ENCODE measurements at places on chromosomes 3 and 15.

GRCh38 chr3:118772547-118773011 lies 262.1 kb downstream of the IGSF11 start:
- DNase-seq: no peak

- no peak for DNase-seq
These were observed 39.6 kb downstream of the TMOD3 start for GRCh38 chr15:51869060-51869421.

DNA sequence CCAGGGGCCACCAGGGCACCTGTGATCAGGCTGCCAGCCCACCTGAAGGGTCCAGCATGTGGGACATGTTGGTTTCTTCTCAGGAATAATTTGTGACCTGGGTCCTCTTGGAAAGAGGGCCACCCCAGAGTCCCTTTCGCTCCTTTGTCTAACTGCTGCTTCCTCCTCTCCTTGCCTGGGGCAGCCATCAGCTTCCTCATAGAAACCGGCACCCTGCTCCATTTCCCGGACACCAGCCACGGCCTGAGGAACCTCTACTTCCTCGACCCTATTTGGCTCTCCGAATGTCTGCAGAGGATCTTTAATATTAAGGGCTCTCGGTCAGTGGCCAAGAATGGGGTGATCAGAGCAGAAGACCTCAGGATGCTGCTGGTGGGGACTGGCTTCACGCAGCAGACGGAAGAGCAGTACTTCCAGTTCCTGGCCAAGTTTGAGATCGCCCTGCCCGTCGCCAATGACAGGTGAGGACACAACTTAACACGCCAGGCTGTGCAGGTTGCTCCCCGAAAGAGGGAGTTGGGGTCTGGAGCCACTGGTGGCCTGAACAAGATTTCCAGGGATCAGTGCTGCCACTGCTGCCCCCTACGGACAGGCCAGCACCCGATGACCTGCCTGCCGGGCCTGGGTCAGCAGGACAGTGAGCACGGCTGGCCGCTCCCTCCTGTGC lies 109.7 kb downstream of the LRRK1 start:
- no peak for DNase-seq

DNA sequence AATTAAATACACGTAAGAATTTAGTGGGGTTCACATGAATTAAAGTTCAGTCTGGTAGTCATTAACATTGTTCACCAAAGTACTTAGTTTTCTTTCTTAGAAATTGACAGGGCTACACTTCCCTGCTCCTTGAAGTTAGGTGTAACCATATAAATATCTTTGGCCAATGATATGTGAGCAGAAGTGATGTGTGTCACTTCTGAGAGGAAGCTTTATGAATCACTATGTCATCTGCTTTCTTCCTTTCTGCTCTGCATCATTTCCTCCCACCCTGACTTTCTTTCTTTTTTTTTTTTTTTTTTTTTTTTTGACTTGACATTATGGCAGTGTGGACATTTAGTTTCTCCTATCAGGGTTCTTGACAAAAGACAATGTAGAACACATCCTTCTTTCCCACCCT lies 156.2 kb upstream of the COL8A1 start:
- no peak for DNase-seq

DNA sequence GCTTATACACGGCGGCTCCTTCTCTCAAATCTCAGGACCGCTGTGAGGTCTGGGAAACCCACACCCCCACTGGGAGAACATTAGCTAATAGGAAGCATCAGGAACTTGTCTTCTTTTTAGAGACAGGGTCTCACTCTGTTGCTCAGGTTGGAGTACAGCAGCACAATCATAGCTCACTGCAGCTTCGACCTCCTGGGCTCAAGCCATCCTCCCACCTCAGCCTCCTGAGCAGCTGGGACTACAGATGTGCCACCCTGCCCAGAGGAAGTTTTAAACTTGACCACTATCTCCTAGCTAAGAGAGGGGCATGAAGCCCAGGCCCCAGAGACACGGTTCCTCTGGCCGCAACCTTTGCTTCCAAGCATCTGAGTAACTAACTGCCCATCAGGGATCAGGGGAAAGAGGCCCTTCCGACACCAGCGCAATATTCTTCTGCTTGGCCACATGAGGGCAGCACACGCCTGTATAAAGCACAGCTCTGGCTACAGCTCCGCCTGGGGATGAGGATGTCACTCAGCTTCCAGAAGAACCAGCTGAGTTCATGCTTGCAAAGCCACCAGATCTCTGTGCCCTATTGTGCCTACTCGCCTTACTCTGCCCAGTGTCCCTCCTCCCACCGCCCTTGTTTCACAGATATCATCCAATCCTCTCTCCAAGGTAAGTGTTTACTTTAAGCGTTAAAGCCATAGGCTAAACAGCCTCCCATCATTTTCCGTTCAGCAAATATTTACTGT lies 57.6 kb upstream of the SLC6A11 start:
- DNase-seq: no peak

DNA sequence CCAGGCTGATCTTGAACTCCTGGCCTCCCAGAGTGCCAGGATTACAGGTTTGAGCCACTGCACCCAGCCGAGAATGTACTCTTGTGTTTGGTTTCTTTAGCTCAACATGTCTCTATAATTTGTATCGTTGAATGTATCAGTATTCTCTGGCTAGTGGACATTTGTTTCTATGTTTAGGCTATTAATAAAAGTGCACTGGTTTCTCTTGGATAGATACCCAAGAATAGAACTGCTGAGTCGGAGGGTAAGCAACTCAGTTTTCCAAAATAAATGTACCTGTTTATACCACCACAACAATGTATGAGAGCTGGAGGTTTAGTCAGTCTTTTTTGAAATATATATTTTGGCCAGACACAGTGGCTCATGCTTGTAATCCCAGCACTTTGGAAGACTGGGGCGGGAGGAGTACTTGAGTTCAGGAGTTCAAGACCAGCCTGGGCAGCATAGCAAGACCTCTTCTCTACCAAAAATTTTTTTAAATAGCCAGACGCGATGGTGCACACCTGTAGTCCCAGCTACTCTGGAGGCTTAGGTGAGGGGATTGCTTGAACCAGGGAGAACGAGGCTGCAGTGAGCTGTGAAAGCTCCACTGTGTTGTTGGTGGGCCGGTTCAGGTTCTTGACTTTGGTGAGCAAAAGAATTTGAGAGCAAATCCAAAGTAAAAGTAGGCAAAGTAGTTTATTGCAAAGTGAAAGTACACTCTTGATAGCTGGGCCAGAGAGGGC lies 7.7 kb upstream of the IVD start:
- no peak for DNase-seq

GRCh38 chr15:96735632-96736240 lies 405.2 kb downstream of the NR2F2 start:
- no peak for DNase-seq

- no peak for DNase-seq
These were observed 592 bp downstream of the RASGRF1 start for GRCh38 chr15:79089890-79090486.

DNA sequence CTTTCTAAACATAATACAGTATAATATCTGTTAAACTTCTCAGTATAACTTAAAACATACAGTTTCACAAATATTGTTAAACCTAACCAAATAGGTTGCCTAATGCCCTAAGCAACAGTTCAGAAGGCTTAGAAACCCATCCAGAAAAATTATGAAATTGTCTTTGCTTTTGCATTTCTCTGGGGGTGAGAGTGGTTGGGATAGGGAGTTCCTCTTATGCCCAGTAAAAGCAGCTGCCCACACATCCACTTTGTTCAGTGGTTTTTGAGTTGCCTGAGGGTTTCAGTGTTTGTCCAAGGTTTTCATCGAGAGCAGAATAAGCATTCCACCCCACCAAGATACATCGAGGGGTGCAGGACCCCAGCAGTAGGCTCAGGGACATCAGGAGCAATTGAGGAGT lies 179.4 kb downstream of the CDIN1 start:
- no peak for DNase-seq

GRCh38 chr3:140323561-140323960 lies 354.3 kb upstream of the TRIM42 start:
- DNase-seq: no peak

DNA sequence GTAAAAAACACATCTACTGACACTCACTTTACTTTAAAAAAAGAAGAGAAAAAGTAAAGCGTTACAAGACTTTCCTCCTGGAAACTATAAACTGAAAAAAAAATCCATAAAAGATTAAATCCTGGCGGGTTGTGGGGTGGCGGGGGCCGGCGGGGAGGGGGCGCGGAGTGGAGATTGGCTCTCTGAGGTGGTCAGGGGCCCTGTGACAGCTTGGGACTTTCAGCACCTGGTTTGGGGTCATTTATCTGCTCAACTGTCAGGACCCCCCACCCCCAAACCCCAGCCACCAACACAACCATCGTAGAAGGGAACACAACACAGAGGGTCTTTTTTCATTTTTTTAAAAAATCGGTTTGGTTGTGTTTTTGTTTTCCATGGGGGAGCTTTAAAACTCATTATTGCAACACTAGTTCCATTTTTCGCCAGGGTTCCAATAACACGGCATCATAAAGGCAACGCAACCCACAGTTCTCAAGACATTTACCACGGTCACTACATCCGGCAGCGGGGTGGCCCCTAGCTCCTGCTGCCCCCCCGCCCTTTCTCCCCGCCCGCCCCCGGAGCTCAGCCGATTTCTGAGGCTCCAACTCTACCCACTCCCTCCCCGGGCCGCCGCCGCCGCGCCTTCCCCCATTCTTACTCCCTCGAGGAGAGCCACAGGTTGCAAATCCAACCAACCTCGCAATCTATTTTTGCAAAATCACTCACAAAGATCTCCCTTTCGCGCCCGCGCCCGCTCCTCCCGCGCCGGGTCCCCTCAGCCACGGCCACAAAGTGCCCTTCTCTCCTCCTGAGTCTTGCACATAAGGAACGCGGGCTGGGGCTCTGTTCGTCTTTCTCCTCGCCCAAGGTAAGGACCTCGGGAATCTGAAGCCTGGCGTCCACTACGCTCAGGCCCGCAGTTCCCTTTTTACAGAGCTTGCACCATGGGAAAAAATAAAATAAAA lies 1.8 kb downstream of the BCL6 start:
- no peak for DNase-seq

DNA sequence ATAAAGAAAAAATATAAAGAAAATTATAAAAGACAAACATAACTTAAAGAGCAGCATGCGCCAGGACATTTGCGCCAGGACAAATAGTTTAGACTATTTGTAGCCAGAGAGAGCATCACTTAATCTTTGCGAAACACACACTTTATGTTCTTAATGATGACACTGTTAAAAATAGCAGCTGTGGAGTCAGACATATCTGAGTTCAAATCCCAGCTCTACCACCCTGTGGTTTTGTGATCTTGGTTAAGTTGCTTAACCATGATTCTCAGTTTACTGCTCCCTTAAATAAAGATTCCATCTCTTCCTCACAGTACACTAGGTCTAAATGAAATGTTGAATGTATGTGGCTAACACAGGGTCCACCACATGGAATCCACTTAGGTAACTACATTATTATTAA lies 31.4 kb downstream of the KCNMB2 start:
- DNase-seq: no peak

DNA sequence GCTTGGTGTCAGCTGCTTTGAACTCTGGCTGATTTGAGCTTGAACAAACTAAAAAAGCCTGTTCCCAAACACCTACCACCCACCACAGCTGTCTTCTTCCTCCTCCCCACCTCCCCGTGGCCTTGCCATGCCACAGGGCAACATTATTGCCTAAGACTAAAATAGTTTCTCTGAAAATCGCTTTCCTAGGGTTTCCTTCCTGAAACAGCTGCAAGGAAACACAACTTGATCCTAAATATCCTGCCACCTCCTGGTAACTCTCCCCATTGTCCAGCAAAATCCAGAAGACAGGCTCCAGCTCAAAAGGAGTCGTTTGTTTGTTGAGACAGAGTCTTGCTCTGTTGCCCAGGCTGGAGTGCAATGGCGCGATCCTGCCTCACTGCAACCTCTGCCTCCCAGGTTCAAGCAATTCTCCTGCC lies 193.9 kb upstream of the TPM1 start:
- no peak for DNase-seq

- DNase-seq: no peak
These were observed 251.1 kb upstream of the ST8SIA2 start for GRCh38 chr15:92142242-92143232.

DNA sequence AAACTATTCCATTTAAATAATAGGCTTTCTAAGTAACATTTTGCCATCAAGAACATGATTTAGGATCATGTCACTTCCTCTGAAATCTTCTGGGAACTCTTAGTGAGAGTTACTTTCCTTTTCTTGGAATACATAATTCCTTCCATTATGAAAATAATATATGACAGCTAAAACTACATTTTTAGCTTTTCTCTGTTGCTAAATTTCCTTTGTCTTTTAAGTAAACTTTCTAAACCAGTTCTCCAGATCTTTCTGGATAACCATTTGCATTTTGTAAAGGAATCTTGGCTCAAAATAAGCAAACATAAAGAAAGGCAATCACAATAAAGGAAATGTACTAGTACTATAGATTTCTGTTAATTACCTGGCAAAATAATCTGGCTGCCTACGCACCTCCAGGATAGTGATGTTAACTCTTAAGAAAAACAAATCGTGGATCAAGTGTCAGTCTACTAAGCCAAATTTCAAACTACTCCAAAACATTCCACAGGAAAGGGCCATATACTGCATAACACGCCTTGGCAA lies 165.7 kb downstream of the ZNF385D start:
- no peak for DNase-seq

GRCh38 chr3:170656284-170656683 lies 70.4 kb upstream of the SLC7A14 start:
- DNase-seq: no peak

- no peak for DNase-seq
These were observed 64.6 kb downstream of the LPP start for GRCh38 chr3:188218603-188219002.

GRCh38 chr15:69389426-69389825 lies 24.7 kb upstream of the KIF23 start:
- no peak for DNase-seq

DNA sequence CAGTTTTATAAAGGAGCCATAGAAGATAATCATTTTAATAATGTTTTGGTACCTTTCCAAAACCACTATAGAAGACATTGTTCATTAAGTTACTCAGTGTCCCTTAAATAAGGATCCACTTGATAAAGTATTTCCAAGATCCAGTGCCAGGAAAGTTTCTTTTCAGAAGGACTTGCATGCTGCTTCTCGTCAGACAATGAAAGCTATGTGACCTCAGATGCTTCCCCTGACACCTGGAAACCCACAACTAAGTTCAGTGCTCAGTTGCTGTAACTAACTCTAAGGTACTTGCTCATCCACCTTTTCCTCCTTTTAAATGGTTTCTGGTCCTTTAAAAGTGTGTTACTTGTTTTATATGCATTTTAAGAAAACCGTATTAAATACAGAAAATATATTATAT lies 7.3 kb downstream of the SSR3 start:
- no peak for DNase-seq

DNA sequence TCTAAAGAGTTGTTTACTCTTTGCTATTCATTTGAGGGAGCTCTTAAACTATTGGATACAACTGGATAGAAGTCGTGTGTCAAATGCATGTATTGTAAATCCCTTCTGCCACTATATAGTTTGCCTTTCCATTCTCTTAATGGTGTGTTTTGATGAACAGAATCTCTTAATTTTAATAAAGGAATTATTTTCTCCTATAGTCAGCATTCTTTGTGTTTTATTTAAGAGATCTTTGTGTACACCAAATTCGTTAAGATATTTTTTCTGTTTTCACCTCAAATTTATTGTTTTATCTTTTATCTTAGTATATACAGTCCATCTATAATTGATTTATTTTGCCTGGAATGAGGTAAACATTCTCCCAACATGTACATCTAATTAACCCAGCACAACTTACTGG lies 551.5 kb upstream of the AGTR1 start:
- DNase-seq: no peak

GRCh38 chr15:38864122-38864521 lies 299.5 kb upstream of the RASGRP1 start:
- DNase-seq: no peak

GRCh38 chr3:158916111-158916510 lies 114.3 kb downstream of the MFSD1 start:
- no peak for DNase-seq
